ENCODE measurements at places on chromosomes 16 and 17. TPM values are rescaled to one million over a fixed set of nuclear protein-coding genes. Genes with fewer than 3 reads are reported as not detected.
A peak's percentile ranks its signal among the peaks of the same experiment; 100 is the strongest.

GRCh38 chr16:50747207-50747956 is 5.5 kb downstream of the CYLD start:
- DNase-seq: no peak

RNPS1 gene
- 176 TPM for polyA plus RNA-seq

DNA sequence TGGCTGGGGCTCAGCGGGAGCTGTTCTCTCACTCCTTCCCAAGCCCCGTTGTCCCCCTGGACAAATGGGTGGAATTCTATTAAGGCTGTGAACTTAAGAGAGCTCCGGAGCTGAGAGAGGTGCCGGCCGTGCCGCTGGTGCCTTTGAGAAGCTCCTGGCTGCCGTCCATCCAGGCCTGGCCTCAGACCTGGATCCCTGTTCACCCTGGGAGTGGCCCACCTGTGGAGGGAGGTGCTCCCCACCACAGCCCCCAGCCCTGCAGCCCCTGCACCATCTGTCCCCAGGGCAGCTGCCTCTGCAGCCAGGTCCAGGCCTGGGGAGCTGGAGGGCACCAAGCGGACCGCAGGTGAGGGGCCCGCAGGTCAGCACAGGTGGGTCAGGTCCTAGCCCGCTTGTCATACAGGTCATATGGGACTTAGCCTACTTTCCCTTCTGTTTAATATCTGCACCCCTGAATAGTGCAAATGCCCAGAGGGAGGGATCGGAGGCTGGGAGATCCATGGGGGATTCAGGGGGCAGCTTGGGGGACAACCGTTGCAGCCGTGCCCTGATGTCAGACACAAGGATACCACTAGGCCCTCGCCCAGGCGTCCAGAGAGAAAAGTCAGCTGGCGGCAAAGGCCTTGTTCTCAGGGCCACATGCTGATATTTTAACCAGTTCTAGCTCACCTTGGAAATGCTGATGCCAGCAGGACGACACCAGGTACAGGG is 15.2 kb upstream of the METRNL start:
- DNase-seq: no peak

DNA sequence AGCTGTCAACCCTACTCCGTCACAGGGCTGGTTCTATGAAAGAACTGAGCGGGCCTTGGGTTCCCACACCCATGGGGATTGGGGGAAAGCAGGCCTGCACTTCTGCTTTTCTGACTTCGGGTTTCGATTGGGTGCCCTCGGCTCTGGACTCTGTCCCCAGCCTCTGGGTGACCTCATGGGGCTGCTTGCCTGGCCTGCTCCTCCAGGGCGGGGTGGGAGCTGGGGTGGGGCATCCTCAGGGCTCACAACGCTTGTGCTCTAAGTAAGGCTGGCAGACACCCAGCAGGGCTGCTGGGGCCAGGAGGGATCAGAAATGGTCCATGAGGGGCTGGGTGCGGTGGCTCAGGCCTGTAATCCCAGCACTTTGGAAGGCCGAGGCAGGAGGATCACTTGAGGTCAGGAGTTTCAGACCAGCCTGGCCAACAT is 19.2 kb downstream of the ARHGAP27 start:
- no peak for DNase-seq

GAS7 gene
- polyA plus RNA-seq: 16.1 TPM

DNA sequence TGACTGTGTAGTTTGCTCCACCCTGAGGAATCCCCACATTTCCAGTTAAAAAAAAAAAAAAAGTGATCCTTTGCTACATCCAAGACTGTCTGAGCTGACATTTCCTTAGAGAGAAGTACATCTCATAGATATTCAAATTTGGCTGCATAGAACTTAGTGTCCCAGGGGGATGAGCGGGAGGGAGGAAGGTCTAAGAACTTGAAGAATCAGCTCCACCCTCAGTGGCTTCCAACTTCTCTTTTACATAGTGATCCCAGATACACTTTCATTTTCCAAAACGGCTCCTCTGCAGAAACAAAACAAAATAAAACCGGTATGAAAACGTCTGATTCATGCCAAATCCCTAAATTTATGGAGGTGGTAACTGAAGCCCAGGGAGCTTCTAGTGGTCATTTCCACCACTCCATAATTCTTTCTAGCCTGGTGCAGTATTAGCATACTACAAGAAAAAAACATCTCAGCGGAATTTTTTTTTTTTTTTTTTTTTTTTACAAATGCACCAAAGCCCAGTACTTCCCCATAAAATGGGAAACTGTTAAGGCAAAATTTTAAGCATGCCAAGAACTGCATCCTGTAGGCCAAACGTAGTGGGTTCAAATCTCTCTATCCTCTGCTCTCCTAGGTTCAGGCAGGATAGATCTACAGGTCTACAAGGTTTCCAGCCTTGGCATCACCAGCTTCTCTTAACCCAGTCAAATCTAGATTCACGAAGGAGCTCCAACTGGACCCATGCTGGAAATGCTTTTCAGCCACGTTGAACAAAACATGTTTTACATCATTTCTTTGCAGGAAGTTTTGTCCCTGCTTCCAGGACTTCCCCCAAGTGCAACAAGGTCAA is 29.3 kb downstream of the MAF start:
- no peak for DNase-seq

DNA sequence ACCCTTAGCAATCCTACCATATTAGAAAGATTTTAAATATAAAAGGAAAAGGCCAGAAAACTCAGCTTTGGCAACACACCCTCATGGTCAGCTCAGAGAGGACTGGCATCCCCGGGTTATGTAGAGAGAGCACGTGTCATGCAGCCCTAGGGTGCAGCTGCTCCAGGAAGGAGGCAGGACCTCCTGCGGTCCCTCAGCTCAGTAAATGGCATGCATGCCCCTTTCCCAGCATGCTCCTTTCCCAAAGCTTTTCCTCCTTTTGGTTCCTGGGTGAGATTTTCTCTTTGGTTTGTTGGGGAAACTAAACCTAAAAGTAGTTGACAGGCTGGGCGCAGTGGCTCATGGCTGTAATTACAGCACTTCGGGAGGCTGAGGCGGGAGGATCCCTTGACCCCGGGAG is 3.9 kb downstream of the GAN start:
- no peak for DNase-seq

CDH3 gene
- polyA plus RNA-seq: 62.1 TPM

DNA sequence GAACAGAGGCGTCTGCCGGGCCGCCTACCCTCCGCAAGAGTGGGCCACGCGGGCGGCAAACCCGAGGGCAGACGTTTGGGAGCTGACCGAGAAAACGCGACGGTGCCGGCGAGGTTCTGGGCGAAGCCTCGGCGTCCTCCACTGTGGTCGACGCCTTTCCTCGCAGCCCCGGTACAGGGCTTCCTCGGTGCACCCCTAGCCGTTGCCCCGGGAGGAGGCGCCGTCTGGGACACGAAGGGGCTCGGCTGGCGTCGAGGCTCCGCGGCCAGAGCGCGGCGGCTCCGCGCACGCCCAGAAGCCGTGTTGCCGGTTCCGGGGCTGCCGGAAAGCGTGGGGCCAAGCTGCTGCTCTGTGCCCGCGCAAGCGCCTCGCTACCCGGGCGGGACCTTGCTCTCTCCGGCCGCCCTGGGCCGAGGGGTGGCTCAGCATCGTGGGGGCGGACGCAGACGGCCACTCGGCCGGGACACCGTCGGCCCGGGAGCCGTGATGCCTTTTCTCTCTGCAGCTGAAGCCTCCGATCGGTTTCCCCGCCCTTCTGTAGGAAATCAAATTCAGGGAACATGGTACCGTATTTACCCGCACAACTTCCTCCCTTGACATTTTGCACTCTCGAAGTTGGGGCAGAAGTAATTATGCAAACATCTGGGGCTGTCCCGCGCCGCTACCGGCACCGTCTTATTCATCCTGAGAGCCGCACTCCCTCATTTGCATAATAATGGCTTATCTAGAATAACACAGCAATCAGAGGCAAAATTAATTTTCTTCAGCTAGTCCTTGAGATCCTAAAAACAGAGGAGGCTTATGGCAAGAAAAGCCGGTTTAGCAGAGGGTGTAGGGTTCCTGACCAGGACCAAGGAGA is 7.3 kb upstream of the CBX8 start:
- DNase-seq: no peak

- DNase-seq: no peak
Measured at GRCh38 chr17:63987221-63988126, 10.7 kb upstream of the PRR29 start.

DNA sequence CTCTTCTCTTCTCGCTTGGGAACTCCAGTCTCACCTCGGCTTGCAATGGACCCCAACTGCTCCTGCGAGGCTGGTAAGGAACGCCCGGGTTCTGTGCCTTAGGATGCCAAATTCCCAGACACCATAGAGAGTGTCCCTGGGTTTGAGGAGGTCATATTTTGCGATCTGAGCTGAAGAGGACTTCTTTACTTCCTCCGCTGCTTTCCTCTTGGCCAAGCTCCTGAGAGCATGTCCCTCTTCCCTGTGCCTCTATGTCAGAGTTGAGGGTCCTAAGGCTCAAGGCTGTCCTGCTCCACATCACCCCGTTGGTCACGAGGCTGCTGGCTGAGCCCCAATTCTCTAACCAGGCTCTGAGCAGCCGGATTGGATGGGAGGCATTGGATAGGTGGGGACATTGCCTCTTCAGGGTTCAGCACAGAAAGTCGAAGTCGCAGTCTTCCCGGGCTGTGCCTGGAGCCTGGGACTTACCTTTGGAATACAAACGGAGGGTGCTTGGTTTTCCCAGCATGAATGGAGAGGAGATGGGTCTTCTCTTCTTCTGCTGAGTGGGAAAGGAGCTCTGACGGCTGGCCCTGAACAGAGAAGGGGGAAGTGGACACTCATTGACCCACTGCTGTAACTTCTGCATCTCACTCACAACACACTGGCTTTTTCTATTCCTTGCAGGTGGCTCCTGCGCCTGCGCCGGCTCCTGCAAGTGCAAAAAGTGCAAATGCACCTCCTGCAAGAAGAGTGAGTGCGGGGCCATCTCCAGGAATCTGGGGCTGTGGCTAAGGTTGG is 416 bp downstream of the MT1H start:
- no peak for DNase-seq

- DNase-seq: no peak
Measured at GRCh38 chr16:4320571-4321137, 4.8 kb downstream of the GLIS2 start.

DNA sequence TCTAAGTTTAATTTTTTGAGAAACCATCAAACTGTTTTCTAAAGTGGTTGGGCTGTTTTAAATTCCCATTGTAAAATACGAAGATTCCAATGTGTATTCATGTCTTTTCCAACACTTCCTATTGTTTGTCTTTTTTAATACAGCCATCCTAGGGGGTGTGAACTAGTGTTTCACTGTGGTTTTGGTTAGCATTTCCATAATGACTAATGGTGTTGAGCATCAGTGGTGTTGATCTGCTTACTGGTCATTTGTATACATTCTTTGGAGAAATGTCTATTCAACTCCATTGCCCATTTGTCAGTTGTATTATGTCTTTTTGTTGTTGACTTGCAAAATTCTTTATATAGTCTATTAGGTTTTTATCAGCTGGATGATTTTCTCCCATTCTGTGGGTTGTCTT is 239.2 kb upstream of the AXIN2 start:
- DNase-seq: no peak

DNA sequence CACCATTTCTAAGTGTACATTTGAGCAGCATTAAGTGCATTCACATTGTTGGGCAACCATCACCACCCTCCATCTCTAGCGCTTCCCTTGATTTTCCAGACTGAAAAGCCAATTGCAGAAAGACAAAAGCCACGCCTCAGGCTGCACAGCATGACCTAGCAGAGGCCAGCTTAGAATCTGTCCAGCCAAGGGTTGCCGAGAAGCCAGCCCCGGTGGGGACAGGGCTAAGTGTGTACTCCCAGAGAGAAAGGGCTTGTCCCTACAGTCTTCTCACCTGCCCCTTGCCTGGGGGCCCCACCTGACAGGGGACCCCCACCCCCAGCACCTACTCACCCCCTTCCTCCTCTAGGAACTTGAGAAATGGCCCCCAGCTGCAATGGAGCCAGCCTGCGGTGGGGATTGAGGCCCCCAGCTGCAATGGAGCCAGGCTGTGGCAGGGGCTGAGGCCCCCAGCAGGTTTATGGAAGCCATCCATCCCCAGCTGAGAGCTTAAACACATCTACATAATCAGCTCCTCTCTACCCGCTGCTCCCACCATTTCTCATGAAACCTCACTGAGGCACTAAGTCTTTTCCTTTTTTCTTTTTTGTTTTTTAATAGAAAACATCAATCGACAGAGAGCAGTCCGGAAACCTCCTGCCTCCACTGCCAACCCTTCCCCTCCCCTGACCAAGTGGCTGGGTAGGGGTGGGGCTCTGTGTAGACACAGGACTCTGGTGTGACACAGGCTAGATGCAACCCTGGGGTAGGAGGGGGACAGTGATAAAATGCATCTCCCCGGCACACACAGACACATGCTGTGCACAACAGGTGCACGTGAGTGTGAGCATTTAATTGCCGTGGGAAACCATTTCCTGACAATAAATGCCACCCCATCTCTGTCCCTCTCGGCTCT is 77.9 kb downstream of the CCT6B start:
- DNase-seq: no peak

GRCh38 chr17:5592382-5592781 is 8.1 kb upstream of the NLRP1 start:
- DNase-seq: peak; percentile 65

GRCh38 chr16:53773150-53773846 is 69.3 kb downstream of the FTO start:
- DNase-seq: peak; percentile 62

DNA sequence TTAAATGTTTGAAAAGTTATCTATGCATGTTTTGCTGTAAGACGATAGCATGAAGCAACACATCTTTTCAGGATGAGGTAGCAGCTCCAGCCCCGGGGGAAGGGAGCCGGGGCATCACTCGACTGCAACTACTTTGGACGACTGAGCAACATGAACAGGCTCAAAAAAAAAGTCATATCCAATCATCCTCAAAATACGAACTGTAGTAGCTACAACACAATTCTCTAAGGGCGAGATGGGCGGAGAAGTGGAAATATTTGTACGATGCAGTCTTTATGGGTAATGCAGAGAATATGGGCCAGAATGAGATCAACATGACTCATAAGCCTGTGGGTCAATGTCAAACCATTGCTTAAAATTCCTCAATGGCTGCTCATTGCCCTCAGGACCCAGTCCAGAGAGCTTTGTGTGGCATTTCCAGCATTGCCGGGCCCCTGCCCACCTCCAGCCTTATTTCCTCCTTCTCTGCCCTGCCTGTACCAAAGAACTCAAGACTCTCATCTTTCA is 17.7 kb upstream of the SMURF2 start:
- no peak for DNase-seq

GRCh38 chr17:44871556-44871955 is 23.9 kb downstream of the HIGD1B start:
- no peak for DNase-seq

DNA sequence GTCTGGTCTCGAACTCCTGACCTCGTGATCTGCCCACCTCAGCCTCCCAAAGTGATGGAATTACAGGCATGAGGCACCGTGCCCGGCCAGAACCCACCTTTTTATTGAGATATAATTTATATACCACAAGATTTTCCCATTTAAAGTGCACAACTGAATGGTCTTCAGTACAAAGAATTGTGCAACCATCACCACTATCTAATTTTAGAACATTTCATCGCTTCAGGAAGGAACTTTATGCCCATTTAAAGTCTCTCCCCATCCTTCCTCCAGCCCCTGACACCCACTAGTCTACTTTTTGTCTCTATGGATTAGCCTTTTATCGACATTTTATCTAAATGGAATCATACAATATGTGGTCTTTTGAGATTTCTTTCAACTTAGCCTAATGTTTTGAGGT is 25.4 kb upstream of the HELZ start:
- DNase-seq: no peak

TBX6 gene
- polyA plus RNA-seq: 0.88 TPM

MC1R gene
- polyA plus RNA-seq: 3.1 TPM

TP53TG3 gene
- not detected for polyA plus RNA-seq

MYH13 gene
- 0.14 TPM for polyA plus RNA-seq

TMEM106A gene
- polyA plus RNA-seq: 18.4 TPM

WNT3 gene
- polyA plus RNA-seq: 1.4 TPM

STAC2 gene
- 3.7 TPM for polyA plus RNA-seq

THRA gene
- 50.7 TPM for polyA plus RNA-seq
